ENCODE measurements at places on chromosomes 3 and 15.
A peak's percentile ranks its signal among the peaks of the same experiment; 100 is the strongest.

DNA sequence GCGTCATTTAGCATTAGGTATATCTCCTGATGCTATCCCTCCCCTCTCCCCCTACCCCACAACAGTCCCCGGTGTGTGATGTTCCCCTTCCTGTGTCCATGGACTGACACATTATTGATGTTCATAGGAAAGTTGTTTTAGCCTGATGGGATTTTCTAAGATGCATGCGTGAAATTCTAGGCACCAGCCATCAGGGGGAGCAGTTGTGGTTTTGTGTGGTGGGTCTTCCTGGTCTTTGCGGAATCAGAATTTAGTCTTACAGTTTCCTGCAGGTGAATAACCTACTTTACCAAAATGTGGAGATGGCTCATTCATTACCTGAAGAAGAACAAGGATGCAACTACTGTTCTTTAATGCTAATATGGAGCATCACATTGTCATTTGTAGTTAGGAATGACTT, 455.0 kb upstream of the THBS1 start:
- DNase-seq, result peak; percentile 33

GRCh38 chr3:189158034-189158433, 13.7 kb upstream of the TPRG1 start:
- DNase-seq, result no peak

DNA sequence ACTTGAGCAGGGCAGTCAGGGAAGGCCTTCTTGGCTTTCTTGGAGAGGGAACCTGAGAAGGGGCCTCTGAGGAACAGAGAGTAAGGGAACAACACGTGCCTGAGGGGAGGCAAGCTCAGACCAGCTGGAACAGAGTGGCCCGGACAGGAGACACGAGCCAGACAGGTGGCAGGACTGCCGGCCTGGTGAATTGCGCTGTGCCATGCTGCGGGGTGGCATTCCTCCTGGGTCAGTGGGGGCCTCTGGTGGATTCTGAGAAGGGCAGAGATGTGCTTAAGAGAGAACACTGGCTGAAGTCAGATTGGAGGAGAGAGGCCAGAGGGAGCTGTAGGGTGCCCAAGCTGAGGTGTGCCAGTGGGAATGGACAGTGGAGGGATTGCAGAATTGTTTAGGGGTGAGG, 4.9 kb downstream of the CHAC1 start:
- no peak for DNase-seq

DNA sequence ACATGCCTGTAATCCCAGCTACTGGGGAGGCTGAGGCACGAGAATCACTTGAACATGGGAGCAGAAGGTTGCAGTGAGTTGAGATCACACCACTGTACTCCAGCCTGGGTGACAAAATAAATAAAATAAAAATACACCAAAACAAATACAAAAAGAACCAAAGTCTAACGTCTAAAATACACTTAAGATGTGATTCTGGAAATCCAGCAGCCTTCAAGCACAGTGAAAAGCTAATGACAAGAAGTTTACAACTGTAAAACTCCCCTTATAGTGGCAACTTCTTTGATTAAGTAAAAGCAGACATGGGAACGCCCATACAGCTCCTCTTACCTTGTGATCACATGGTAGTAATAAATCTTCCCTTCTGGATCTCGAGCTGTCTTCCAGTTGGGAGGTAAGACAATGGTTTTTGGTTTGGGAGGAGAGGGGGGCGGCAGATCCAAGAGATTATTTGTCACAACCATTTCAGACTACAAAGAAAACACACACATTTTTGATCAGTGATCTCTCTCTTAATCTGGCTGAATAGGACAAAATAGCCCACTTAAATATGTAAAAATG, 62.8 kb downstream of the NBEAL2 start:
- no peak for DNase-seq

- no peak for DNase-seq
Observed at GRCh38 chr3:24454856-24455255, 39.8 kb downstream of the THRB start.

DNA sequence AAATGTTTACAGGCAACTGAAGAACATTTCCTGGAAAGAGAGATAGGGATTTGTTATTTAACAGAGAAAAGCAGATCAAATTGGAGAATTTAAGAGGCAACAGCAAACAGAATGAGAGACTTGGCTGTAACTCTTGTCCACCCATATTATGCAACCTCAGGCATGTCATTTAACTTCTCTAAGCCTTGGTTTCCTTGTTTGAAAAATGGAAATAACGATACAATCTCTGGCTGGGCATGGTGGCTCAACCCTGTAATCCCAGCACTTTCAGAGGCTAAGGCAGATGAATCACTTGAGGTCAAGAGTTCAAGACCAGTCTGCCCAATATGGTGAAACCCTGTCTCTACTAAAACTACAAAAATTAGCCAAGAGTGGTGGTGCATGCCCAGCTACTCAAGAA, 23.7 kb downstream of the ARRDC4 start:
- DNase-seq, result no peak

DNA sequence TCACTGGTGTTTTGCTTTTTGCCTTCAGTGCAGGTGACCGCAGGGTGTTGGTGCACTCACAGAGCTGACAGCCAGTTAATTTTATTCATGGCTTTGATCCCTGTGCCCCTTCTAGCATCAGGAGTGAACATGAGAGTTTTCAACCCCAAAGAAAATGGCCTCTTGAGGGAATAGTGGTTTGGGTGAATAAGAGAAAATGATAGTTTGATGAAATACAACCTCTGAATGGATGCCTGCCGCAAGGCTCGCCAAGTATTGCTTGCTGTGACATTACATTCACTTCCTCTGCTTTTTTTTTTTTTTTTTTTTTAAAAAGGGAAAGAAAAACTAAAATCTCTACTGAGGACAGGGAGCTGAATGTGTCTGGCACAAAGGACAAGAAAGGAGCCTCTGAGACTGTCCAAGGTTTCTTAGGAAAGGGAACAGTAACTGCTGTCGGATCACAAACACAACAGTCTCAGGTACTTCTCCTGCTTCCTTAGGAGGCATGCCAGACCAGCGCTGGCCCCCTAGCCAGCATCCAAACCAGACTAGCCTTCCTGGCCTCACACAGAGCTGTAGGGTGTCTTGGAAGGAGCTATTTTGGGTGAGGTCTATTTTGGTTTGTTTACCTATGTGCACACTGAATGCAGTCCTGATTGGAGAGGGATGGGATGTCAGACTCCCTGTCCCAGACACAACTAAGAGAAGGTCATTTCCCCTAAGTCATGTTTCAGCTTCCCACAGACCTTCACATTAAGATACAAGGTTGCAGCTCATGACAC, 29.0 kb downstream of the CCDC80 start:
- DNase-seq, result no peak

DNA sequence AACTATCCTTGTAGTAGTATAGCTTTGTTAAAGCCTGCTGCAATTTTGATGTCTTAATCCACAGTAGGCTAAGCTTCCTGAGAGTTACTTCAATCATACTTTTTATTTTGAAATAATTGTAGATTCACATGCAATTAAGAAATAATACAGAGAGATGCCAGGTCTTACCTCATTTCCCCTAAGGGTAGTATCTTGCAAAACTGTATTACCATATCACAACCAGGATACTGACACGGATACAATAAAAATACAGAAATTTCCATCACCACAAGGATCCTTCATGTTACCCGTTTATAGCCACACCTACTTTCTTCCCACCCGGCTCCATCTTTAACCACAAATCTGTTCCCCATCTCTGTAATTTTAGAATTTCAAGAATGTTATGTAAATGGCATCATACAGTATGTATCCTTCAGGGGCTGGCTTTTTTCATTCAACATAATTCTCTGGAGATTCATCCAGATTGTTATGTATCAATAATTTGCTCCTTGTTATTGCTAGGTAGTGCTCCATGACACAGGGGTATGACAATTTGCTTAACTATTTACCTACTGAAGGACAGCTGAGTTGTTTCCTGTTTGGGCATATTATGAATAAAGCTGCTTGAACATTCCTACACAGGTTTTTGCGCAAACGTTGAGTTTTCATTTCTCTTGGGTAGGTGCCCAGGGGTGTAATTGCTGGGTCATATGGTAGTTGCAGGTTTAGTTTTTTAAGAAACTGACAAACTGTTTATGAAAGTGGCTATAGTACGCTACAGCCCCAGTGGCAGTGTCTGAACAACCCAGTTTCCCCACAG, 21.6 kb downstream of the BDH1 start:
- no peak for DNase-seq

DNA sequence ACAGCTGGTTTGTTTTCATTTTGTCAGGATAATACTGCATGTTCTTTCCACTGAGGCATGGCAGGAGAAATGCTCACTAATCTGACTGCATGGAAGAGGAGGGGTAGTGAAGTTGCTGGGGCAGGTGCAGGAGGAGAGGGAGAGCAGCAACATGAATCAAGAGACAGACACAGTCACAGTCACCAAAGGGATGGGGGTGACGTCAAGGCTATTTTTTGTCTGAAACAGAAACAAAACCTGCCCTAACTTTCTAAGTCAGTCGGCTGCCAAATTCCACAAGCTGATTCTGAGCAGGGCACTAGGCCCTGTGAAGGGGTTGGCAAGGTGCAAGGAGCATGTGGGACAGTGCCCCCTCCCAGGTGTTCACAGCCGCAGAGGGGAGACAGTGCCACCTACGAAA, 186.6 kb upstream of the NSMCE3 start:
- no peak for DNase-seq

DNA sequence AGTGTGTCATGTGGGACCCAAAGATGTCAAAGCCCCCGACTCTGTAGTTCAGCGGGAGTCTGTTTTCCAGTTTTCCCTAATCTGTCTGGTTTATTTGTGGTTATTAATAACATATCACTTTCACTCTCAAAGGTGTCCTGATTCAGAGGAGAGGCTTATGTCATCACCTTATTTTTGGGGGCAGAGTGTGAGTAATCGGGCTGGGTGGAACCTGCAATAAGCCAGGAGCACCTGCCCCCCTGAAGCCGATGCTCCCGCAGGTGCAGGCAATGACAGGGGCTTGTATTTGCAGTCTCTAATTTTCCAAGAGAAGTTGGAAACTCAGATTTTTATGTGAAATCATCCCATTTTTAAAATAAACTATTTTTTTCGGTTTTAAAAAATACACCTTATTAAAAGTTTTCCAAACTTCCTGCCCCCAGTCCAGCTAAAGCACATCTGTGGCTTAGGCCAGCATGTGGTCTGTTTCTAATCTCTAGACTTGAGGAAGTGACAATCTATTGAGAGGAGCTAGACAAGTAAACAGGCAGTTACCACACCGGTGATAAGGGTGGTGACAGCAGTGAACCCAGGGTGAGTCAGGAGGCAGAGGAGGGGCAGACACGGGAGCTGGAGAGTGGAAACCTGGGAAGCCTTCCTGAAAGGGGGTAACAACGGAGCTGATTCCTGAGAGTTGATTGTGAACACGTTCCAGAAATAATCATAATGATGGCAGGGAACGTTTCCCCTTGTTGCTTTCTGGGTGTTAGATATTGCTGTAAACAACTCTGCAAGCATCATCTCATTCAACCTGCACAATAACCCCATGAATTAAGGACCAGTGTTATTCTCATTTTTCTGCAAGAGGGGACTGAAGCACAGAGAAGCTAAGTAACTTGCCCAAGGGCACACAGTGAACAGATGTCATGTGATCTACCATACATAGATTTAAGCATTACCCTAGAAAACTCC, 37.2 kb downstream of the BHLHE40 start:
- DNase-seq, result peak; percentile 67

DNA sequence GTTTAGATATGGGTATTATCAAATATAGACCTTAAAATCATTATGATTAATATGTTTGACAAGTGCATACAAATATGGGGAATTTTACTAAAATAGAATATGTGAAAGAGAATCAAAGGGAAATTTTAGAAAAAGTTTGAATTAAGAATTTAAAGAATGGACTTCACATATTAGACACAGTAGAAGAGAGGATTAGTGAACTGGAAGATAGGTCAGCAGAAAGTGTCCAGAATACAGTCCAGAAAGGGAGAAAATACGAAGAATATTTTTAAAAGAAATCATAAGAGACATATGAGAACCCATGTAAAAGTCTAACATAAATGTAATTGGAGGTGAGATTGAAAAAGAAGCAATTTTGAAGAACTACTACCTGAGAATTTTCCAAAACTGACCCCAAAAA, 139.9 kb downstream of the DTWD1 start:
- DNase-seq, result no peak

GRCh38 chr3:112759681-112760080, 87.0 kb downstream of the CD200R1L start:
- DNase-seq, result no peak

GRCh38 chr3:194584866-194585265, 48.4 kb downstream of the TMEM44 start:
- DNase-seq, result no peak

- DNase-seq, result peak; percentile 23
Observed at GRCh38 chr3:13655061-13655913, 106.4 kb downstream of the FBLN2 start.

DNA sequence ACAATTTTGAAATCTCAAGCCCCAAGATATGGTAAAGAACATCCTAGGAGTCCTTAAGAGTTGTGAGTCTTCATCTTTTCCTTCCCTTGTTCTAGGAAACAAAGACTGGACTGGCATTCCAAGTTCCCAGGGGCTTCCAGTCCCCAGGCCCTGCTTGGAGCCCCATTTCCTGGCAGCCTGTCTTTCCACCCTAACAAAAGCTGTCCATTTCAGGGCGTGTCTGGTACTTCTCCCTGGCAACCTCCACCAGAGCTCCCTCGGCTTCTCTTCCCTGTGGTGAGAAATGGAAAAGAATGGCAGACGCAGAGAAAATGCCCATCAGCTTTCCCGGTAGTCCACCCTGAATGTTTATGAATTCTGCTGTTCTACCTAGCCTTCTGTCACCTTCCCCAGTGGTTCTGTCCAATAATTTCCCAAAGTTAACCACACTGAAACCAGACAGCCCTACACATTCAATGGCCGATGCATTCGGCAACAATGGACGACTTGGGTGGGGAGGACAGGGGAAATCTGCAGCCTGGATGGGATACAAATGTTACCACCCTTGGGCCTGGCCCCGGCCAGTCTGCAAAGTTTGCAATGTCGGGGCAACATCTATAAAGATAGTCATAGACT, 6.8 kb downstream of the RAB6B start:
- no peak for DNase-seq

GRCh38 chr3:150082898-150083654, 112.4 kb upstream of the PFN2 start:
- no peak for DNase-seq

DNA sequence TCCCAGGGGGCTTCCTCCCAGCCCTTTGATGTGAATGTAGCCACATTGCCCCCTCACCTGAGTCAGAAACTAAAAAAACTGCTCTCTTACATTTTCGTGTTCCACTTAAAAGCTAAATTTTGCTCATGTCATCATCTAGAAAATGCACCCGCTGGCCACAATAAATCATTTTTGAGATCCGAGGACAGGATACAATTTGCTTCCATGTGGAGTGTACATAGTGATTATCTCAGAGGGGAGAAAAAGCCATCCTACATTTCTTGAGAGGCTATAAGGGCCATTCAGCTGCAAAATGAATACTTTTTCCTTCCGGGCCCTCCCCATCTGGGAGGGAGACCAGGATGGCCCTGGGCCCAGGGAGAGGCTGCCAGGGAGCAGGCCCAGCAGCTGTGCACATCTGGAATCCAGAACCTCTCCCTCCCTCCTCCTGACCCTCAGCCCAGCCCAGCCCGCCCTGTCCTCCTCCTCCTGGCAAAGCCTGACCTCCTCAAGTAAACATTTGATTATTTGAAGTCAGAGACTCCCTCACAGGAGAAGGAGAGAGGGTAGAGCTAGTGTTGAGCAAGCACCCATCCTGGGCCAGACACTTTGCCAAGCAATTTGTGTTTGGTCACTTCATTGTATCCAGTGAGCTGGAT, 59.1 kb downstream of the CORO2B start:
- no peak for DNase-seq

GRCh38 chr3:73243740-73244139, 182.3 kb downstream of the EBLN2 start:
- DNase-seq, result no peak
